ENCODE measurements at places on chromosomes 1 and 21. TPM values are rescaled to one million over a fixed set of nuclear protein-coding genes. Genes with fewer than 3 reads are reported as not detected.

DNA sequence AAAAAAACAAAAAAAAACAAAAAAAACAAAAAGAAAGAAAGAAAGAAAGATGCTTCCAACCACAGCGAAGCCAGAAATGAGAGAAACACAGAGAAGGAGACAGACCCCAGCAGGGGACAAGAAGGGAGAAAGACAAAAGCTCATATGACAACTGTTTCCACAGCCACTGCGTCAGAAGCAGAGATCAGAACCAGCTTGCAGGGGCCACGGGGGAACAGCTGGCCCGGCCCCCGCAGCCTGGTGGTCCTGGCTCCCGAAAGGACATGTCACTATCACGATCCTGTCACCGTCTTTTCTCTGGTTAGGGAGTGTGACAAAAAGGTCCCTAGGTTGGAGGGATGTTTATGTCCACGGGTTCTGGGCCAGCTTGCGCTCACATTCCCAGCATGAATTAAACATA is 60.7 kb downstream of the ACOT7 start:
- DNase-seq = no peak

IL22RA1 gene
- polyA plus RNA-seq = 0.12 TPM

DMBX1 gene
- polyA plus RNA-seq = not detected

DNA sequence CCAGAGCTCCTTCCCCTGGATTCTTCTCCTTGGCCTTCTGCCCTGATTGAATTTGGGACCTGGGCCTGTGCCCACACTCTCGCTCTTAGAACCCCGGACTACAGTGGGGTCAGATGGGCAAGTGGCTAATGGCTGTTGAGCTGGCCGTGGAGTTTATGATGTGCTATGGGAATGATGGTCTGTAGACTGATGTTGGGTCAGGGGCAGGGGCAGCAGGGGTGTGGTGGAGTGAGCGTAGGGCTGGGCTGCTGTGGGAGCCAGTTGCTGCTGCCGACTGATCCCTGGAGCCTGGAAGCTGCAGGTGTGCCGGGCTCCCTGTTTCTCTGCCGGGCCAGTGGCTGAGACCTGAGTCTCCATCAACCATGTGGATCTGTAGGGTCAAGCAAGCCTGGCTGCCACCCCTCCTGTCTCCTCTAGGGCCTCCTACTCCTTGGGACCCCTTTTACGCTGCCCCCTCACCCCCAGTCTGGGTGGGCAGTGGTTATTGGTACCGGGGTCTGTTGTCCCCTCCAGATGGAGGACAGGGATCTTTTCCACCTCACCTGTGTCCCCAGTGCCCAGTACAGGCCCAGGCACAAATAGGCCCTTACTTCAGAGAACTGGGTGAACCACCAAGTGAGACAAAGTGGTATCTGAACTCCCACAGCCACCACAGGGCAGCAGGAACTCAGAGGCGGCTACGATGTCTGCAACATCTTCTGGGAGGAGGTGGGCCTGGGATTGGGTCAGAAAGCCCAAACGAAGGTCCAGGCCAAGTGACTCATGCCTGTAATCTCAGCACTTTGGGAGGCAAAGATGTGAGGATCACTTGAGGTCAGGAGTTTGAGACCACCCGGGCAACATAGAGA is 5.1 kb downstream of the PODN start:
- no peak for DNase-seq

CYP2J2 gene
- polyA plus RNA-seq = 161 TPM

- DNase-seq = no peak
Observed at GRCh38 chr1:103496014-103496635, 29.4 kb upstream of the RNPC3 start.

C1orf146 gene
- polyA plus RNA-seq = not detected

Data from heart left ventricle (tissue), 16 donors.